Stimulated activated CD8-positive, alpha-beta memory T cell treated with anti-CD3 and anti-CD28 coated beads, Interleukin-7, amount 100 ng/mL, for 48 hours (primary cell): ENCODE measurements at places on chromosomes 13 and 19.

DNA sequence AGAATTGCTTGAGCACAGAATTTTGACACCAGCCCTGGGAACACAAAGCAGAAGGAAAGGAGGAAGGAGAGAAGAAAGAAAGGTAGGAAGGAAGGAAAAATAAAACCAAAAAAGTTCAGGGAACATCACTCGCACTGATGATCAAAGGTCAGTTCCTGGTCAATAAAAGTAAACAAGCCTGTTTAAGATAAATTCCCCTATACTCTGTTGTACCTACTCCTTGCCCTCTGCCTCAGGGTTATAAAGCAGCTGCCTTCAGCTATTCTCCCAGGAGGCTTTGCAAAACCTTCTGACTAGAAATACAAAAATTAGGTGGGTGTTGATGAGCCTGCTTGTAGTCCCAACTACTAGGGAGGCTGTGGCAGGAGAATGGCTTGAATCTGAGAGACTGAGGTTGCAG lies 14.9 kb upstream of the ZNF91 start:
- DNase-seq, result no peak

DNA sequence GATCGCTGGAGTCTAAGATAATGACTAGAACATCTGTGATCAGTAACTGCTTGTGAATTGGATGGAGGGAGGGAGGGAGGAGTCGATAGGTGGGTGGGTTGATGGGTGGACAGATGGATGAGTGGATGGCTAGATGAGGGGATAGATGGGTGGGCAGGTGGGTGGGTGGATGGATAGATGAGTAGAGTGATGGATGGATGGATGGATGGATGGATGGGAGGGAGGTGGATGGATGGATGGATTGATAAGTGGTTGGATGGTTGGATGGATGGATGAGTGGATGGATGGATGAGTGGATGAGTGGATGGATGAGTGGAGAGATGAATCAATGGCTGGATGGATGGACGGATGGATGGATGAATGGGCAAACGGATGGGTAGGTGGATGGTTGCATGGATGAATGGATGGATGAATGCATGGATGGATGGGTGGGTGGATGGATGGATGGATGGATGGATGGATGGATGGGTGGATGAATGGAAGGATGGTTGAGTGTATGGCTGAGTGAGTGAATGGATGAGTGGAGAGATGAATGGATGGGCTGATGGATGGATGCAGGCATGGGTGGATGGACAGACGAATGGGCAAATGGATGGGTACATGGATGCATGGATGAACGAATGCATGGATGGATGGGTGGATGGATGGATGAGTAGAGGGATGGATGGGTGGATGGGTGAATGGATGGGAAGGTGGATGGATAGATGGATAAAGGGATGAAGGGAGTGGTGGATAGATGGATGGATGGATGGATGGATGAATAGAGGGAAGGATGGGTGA lies 44.0 kb upstream of the NFIC start:
- no peak for DNase-seq

- no peak for DNase-seq
These were observed 4.2 kb downstream of the DPP9 start for GRCh38 chr19:4719499-4719866.

- no peak for DNase-seq
These were observed 62.1 kb downstream of the RUBCNL start for GRCh38 chr13:46324976-46325375.

GRCh38 chr19:347946-348861 lies 3.6 kb upstream of the MIER2 start:
- DNase-seq, result no peak
